Activated T-helper 2 cell treated with anti-CD3 and anti-CD28 coated beads, Interferon-gamma antibody, Interleukin-2, Interleukin-4, amounts not matched to agents 10 μg/mL and 5 μg/mL and 100 μg/mL, durations not matched to agents 14 hours and 24 hours and 36 hours (primary cell): ENCODE measurements at places on chromosomes 4 and X. TPM values are rescaled to one million over a fixed set of nuclear protein-coding genes. Genes with fewer than 3 reads are reported as not detected.

GRCh38 chrX:110046001-110046400 lies 43.1 kb downstream of the TMEM164 start:
- no peak for DNase-seq

Gene TCEAL2
- not detected in 2 replicates for total RNA-seq

GRCh38 chrX:38069991-38070390 lies 63.6 kb downstream of the SYTL5 start:
- DNase-seq, result no peak

Gene RAB41
- not detected in 2 replicates for total RNA-seq

GRCh38 chr4:130393231-130393630 lies 1297.3 kb downstream of the C4orf33 start:
- DNase-seq, result no peak

Gene CLIC2
- total RNA-seq, result 0.11 and 0.14 TPM in 2 replicates

GRCh38 chrX:9997524-9997923 lies 30.4 kb downstream of the CLDN34 start:
- peak; percentile 33 for DNase-seq

Gene FAM149A
- 0.30 and 0.60 TPM in 2 replicates for total RNA-seq

Gene RHOXF1
- total RNA-seq, result not detected in 2 replicates

GRCh38 chr4:139589336-139590018 lies 33.5 kb upstream of the SETD7 start:
- DNase-seq, result no peak

Gene GABRG1
- not detected in 2 replicates for total RNA-seq

GRCh38 chrX:144819406-144819805 lies 427.9 kb upstream of the SPANXN1 start:
- no peak for DNase-seq

GRCh38 chr4:38242101-38242500 lies 281.9 kb downstream of the PTTG2 start:
- no peak for DNase-seq

Gene KLF8
- total RNA-seq, result 7.4 and 7.5 TPM in 2 replicates

- no peak for DNase-seq
Observed at GRCh38 chr4:128601991-128602695, 207.4 kb upstream of the JADE1 start.

DNA sequence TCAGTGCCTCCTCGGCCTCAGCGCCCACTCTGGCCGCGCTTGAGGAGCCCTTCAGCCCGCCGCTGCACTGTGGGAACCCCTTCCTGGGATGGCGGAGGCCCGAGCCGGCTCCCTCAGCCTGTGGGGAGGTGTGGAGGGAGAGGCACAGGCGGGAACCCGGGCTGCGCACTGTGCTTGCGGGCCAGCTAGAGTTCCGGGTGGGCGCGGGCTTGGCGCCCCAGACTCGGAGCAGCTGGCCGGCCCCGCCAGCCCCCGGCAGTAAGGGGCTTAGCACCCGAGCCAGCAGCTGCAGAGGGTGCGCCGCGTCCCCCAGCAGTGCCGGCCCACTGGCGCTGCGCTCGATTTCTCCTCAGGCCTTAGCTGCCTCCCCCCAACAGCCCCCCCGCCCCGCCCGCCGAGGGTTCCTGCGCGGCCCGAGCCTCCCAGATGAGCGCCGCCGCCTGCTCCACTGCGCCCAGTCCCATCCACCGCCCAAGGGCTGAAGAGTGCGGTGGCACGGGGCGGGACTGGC lies 1137.0 kb downstream of the PCDH18 start:
- no peak for DNase-seq

GRCh38 chrX:12548341-12548740 lies 242.9 kb upstream of the PRPS2 start:
- no peak for DNase-seq

- DNase-seq, result no peak
Observed at GRCh38 chr4:104763554-104764222, 269.0 kb upstream of the CXXC4 start.

DNA sequence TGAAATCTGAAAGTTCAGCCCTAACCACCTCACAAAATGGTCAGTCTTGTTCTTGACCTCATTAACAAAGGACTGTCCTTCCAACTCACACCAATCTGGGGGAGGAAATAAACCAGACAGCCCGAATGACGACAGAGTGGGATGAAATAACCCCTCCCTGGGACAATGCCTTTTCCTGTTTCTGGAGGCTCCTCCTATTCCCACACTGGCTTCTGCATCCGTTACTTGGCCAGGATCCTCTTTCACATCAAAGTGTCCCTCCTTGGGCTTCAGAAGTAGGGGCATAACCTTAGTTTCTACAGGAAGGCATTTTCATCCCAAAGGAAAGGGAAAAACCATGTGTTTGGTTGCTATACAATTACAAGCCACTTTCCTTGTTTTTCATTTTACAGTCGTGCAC lies 59.8 kb upstream of the RPL34 start:
- no peak for DNase-seq

DNA sequence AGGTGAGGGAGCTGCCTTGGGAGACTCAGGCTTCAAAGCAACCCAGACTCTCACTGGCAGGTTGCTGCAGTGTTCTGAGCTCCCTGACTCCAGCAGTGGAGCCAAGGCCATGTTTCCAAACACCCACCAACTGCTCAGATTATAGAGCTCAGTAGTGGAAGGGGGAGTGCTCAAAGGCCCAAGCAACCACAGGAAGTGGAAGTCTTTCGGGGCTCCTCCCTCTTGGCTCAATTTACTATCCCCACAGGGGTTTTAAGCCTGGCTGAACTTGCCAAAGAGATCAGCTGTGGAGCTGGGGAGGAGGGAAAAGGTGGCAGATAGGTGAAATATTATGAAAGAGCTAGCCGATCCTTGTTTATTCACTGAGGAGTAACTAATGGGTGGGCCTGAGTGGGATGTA lies 82.5 kb downstream of the HPRT1 start:
- no peak for DNase-seq

- DNase-seq, result no peak
Observed at GRCh38 chr4:152605641-152606335, 69.9 kb upstream of the FBXW7 start.

Gene ARHGAP4
- 128 and 135 TPM in 2 replicates for total RNA-seq

DNA sequence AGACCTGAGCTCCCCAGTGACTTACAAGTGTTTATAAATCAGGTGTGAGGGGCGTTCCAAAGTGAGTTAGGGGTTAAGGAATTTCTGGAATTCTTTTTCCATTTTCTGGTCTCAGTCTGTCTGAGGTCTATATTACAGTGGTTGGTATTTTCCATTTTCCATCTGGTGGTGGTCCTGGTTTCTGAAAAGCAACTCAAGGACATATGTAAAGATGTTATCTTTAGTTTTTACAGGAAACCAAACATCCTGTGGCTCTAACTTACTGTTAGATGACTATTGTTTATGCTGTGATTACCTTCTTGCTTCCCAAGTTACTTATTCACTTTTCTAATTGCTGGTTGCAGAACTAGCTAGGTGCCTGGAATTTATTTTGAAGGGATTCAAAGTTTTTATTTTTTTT lies 53.5 kb upstream of the IL21 start:
- no peak for DNase-seq

- no peak for DNase-seq
Observed at GRCh38 chr4:4323705-4324534, 33.9 kb downstream of the ZBTB49 start.

- DNase-seq, result no peak
Observed at GRCh38 chr4:55409468-55410171, 13.9 kb downstream of the TMEM165 start.
